Mammary epithelial cell (primary cell): ENCODE measurements at places on chromosomes 6 and 20. TPM values are rescaled to one million over a fixed set of nuclear protein-coding genes. Genes with fewer than 3 reads are reported as not detected.

GRCh38 chr20:58702161-58702510 lies 9.5 kb downstream of the NPEPL1 start:
- DNase-seq: no peak

DNA sequence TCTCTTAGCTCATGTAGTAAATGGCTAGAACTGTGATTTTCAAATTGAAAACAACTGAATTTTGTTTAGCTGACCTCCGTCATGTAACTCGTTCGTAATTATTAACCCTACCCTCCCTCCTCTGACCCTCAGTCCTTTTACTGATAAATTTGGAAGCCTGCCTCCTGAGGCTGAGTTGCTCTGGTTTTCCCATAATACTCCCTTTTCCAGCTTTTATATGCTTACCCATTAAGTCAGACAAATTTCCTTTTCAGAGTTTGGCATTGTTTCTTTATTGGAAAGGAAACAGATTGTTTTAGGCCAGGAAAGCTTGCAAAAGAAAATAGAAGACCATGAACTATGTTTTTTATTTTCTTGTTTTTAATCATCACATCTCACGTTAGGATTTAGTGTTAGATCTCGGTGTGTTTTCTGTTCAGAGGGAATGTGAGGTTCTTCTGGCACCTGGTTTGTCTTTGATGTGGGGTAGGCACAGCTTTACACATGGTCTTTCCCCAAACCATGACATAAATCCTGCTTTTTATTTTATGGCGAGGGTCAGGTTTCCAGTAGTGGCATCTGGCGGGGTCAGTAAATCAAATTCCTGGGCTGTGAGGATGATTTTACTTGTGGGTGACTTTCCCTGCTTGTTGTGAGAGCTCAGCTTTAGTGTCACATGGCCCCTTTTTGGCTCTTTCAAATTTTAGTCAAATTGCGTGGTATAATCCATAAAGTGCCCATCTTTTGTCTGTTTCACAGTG lies 24.5 kb downstream of the PLCB4 start:
- DNase-seq: no peak

The SIRPA gene
- 68.3 TPM for total RNA-seq

- DNase-seq: no peak
These were observed 336.4 kb upstream of the SOX4 start for GRCh38 chr6:21257125-21257524.

The SLC26A8 gene
- under 0.01 TPM for total RNA-seq
